Gastrocnemius medialis (tissue), 4 donors: ENCODE measurements at places on chromosomes 1 and 21. TPM values are rescaled to one million over a fixed set of nuclear protein-coding genes. Genes with fewer than 3 reads are reported as not detected.

- DNase-seq, result no peak
These were observed 419.5 kb upstream of the DEPDC1 start for GRCh38 chr1:68916221-68916902.

Gene FAM72D
- total RNA-seq, result not detected

Gene C1QB
- 69.3 TPM for total RNA-seq

DNA sequence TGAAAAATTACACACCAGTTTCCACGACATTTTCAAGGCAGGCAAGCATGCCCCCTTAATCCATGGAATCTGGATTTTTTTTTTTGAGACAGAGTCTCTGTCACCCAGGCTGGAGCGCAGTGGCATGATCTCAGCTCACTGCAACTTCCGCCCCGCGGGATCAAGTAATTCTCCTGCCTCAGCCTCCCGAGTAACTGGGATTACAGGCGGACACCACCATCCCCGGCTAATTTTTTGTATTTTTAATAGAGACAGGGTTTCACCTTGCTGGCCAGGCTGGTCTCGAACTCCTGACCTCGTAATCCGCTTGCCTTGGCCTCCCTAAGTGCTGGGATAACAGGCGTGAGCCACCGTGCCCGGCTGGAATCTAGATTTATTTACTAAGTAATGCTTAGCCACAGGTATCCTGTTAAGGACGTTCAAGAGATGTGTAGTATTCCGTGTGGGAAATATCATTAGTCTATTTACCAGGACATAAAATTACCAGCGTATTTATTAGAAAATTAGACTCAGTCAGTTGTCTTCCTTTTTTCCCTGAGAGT is 2.5 kb downstream of the IFI44 start:
- DNase-seq, result no peak

Gene RGS8
- total RNA-seq, result not detected

DNA sequence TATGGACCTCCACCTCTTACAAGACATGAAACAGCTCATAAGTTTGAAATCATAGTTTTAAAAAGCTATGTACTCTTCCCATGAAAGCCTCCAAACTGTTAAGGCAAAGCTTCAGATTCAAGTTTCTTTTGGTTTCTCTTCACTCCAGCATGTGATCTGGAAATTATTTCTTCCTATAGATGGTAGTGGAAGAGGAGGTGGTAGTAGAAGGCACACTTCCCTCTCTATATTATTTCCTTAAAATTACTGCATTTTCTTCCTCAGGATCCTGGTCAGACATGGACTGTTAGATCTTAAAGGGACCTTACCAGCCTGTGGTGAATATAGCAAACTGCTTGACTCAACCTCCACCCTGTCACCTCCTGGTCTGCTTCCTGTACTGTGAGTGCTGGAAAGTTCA is 31.9 kb downstream of the NHLH2 start:
- no peak for DNase-seq

DNA sequence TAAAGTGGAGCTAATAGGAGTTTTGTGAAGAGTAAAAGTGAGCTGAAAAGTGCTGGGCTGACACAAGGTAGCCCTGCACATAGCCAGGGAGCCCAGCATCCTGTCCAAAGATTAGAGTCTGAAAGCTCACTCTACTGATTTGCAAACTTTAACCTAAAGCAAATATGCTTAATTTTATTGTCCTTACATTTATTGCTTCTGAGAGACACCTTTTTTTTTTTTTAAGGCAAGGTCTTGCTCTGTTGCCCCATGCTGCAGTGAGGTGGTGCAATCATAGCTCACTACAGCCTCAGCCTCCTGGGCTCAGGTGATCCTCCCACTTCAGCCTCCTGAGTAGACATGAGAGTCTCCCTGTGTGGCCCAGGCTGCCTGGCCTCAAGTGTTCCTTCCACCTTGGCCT is 16.5 kb downstream of the MGST3 start:
- DNase-seq, result no peak

DNA sequence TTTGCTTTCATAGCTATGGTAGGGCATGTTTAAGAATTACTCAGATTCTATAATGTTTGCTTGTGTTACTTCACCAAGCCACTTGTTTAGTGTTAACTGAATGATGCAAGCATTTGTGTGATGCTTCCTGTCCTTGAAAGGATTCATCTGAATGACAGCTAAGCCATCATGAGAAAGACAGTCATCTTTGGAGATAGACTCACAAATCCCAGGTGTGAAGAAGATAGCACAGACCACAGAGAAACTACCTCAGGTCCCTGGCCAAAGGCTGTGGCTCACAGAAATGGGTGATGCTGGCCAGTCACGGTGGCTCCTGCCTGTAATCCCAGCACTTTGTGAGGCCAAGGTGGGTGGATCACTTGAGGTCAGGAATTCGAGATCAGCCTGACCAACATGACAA is 321.4 kb downstream of the DPYD start:
- no peak for DNase-seq

DNA sequence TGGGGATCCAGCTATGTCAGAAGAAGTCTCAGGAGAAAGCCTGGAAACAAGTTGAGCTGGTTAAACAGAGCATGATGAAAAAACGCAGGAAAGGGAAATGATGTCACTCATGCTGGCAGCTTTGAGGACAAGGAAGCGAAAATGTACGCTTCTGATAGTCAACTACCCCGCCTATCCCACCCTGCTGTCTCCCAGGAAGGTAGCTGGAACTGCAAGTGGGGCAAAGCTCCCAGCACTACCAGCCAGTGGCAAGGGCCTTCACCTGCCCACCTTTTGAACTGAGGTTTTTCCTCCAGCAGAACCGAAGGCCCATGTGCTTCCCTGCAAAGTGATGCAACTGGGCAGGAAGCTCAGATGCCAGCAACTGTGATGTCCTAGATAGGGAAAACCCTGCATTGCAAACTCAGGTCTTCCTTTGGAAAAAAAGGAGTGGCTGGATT is 6.3 kb upstream of the IL20 start:
- DNase-seq, result no peak

Gene RAP1GAP
- 0.46 TPM for total RNA-seq

- DNase-seq, result peak; percentile 41
These were observed 3.5 kb upstream of the PEAR1 start for GRCh38 chr1:156889802-156890580.

DNA sequence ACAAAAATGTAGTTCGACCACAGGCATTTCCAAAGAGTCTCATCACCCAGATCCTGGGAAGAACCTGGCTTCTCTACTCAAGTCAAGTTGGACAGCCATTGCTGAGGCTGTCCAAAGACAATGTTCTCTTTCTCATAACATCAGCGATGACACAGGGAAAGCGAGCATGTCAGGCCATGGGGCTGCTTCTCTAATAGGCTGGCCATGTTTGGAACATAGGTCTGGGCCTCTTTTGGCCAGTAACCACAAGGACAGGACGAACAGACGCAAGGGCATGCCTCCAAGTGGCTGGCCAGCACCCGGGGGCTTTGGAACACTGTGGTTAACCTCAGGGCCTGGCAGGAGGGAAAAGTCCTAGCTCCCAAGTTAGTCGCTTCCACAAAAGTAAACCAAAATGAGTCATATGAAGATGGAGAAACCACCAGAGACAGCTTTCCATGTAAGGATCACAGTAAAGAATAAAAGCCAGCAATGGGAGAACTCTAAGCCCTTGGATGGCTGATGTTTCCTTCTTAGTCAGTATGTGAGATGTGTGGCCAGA is 80.6 kb upstream of the SLC44A3 start:
- peak; percentile 41 for DNase-seq

- peak; percentile 89 for DNase-seq
These were observed 16.4 kb downstream of the ECHDC2 start for GRCh38 chr1:52904927-52905698.

- DNase-seq, result no peak
These were observed 132.8 kb downstream of the SNX7 start for GRCh38 chr1:98794196-98794886.

DNA sequence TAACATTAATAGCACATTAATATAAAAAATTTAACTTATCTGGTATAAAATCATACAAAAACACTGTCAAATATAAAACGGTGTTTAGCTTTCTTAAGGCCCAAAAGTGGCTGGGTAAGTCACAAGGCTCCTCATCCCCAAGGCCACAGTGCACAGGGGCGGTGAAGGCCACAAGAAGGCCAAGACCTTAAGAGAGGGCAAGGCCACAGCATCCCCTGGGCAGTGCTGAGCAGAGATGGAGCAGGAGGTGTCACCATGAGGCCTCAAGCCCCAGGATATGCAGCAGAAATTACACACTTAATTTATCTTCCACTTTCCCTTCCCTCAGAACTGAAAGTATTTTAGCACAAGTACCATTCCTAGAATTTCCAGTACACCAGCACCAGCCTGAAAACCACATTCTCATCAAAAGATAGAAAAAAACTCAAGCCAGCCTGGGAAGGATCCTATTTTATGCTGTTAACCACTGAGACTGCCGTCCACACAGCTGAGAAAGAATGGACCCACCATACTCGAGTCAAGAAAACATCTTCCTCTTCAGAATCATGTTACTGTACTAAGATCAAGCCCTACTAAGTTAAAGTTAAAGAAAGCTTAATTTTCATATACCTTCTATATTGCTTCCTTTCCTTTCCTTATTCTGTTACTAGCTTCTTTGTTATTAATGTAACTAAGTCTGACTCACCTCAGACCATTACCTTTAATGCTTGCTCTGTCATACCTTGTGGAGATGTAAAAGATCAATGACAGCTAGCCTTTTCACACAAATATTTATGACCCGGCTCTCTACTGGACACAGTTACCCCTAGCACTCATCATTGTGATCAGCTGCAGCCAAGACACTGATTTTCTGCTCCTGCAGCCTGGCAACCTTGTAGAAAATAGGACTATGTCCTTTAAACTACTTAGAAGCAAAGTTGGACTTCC is 26.4 kb upstream of the FMO1 start:
- no peak for DNase-seq

Gene NECTIN4
- not detected for total RNA-seq

DNA sequence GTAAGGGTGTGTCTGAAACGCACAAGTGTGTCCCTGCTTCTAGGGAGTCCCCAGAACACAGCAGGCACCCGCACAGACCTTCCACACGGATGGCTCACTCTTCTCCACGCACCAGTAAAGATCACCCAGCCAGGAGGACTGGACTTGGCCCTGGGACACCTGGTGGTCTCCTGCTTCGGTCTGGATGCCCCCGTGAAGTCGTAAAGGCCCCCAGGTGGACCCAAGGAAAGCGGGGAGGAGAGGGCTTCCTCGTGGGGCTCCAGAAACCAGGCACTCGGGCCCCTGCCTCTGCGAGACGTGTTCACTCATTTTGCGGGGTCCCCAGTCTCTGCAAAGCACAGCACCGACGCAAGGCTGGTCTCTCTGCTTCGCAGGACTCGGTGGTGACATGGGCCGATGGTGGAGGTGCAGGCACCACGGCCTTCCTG is 20.2 kb upstream of the COL6A2 start:
- no peak for DNase-seq

- DNase-seq, result no peak
These were observed 113.5 kb downstream of the NTNG1 start for GRCh38 chr1:107254306-107254705.

- no peak for DNase-seq
These were observed 377.7 kb downstream of the PCP4 start for GRCh38 chr21:40244981-40245380.

Gene OR2AK2
- not detected for total RNA-seq

Gene VHLL
- not detected for total RNA-seq

DNA sequence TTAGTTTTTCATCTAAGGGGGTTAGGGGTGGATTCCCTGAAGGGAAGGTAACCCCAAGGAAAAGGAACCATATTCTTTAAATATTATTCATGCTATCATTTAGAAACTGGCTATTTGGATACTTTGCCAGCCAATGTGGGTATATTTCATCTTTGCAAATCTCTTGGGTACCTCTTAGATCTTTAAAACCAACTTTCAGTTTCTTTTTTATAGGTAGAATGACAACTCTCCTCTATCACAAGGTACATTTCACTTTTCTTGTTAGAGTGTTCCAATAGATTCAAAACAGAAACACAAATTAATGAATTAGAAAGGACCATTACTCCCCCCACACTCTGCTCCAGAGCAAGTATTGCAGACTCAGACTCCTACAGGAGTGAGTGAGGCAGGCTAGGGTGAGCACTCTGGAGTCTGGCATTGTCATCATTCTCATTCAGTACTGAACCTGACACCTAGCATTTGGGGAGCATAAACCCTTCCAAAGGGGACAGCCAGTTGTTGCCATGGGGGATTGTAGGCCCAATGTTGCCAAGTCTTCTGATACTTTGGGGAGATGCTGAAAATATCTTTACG is 43.0 kb downstream of the MACO1 start:
- DNase-seq, result no peak

Gene SH3BGR
- 176 TPM for total RNA-seq
